ENCODE measurements at places on chromosomes 4 and X.

DNA sequence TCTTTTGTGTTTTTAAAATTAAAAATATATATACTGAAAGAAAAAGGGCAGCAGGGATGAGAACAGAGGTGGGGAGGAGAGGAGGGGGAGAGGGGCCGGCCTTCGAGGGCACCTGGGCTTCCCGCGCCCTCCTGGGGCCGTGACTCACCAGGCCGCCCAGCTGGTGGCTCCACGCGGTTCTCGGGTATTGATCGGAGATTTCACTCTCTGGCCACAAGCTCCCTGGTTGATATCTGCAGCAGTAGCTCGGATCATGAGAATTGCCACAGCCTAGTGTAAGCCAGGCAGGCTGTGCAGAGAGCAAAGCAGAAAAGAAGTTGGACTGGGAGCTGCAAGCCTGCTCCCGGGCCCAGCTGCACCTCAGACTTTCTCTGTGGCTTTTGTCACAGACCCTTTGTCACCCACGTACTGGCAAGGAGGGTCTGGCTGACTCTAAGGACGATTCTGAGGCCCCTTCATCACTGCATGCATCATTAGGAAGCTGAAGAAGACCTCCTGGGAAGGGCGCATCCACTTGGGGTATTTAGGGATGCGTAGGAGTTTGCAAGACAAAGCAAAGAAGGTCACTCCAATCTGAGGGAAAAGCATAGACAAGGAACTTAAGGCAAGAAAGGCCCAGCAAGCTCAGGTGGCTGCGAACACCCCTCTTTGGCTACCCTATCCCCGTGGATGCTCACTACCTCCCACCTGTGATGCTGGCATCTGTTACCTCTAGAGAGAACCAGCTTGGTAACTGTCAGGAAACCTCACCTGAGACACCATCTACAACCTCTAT, 71.7 kb downstream of the CPZ start:
- DNase-seq = no peak

GRCh38 chr4:53234111-53234510, 131.8 kb downstream of the SCFD2 start:
- DNase-seq = no peak

DNA sequence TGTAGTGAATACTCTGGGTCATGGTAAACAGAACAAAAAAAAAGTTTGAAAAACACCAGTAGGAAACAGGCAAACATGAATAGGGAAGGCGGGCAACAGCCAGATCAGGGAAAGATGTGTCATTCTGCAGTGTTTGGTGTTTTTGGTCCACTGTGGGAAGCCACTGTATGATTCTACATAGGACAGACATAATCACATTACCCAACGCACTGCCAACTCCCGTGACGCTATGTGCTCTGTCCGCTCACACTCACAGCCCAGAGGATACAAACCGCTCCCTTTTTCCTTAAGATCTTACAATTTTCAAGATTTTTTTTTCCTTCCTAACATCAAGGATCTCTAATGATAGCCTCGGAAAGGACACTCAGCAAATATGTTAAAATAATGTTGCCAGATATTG, 59.3 kb downstream of the HADH start:
- DNase-seq = no peak

- no peak for DNase-seq
Measured at GRCh38 chr4:125266901-125267604, 47.7 kb upstream of the FAT4 start.

DNA sequence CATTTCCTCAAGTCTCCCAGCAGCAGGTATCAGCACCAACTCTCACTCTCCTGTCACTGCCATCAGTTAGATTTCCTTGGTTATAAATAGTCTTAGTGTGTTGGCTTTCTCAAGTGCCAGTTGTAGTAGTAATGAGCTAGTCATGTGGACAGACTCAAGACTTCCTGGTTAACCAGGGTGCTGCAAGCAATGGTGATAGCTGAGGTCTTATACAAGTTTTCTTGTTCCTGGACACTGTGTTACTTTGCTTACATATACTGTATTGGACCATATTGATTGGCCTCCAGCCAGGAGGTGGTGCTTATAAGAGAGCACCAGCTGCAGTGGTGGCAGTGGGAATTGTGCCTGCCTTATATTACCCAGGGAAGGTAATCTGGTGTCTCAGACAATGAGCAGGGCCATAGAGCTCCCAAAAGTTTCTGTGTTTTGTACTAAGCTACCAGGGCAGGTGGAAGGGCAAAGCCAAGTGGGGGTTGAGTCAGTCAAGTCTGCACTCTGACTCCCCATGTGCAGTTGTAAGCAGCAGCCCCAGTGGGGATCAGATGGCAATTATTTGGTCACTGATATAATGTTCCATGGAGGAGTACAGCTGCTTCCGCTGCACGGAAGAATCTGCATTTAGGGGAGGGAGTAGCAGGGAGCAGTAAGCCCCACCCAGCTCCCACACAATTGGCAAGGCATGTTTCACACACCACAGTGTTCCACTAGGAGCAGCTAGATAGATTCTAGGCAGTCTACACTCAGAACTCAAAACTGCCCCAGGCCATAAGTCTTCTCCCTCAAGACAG, 24.1 kb upstream of the ZDHHC15 start:
- DNase-seq = no peak

DNA sequence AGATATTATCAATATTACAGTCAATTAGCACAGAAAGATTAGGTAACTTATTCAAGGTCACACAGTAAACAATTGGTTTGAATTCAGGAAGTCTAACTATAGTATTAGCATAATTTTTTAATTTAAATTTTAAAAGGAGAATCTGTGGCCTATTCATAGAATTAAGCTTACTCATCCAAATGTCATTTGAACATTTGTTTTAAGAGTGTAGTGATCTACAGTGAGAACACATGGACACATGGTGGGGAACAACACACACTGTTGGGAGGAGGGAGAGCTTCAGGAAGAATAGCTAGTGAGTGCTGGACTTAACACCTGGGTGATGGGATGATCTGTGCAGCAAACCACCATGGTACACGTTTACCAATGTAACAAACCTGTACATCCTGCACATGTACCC, 48.3 kb downstream of the MEPE start:
- no peak for DNase-seq

DNA sequence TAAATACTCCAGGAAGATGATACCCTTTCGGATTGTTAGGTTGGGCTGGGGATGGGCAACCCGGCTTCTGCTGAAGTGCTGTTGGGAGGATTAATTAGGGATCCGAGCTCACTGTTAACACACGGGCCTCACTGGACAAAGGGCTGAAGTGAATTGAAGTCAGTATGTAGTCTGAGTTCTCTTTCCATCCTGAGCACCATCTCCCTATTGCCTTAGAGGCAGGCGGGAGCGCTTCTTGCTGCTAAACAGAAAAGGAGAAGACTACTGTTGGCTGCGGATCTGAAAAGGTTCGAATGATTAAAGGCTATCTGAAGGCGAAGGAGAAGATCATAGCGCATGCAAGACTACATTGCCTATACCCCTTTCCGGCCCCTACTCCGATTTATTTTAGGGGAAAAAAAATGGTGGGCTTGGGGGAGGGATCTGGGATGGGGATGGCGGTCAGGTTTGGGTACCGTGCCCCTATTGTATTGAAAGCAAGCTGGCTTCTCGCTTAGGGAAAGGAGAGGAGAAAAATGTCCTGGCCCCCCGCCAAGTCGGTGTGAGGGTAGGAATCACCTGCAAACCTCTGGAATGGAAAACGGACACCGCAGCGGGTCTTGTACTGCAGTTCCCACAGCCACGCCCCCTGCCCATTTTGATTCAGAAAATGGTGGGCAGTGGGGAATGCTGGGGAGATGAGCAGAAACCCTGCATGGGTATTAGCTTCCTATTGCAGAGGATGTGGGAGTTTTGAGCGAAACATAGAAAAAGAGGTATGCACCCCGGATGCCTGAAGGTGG, 22.3 kb downstream of the MORF4L2 start:
- DNase-seq = no peak

- DNase-seq = no peak
Measured at GRCh38 chrX:71367396-71367795, 1.2 kb downstream of the TAF1 start.

- no peak for DNase-seq
Measured at GRCh38 chr4:107823870-107824349, 822 bp upstream of the SGMS2 start.

GRCh38 chr4:139450586-139450985, 3.3 kb upstream of the RAB33B start:
- no peak for DNase-seq

DNA sequence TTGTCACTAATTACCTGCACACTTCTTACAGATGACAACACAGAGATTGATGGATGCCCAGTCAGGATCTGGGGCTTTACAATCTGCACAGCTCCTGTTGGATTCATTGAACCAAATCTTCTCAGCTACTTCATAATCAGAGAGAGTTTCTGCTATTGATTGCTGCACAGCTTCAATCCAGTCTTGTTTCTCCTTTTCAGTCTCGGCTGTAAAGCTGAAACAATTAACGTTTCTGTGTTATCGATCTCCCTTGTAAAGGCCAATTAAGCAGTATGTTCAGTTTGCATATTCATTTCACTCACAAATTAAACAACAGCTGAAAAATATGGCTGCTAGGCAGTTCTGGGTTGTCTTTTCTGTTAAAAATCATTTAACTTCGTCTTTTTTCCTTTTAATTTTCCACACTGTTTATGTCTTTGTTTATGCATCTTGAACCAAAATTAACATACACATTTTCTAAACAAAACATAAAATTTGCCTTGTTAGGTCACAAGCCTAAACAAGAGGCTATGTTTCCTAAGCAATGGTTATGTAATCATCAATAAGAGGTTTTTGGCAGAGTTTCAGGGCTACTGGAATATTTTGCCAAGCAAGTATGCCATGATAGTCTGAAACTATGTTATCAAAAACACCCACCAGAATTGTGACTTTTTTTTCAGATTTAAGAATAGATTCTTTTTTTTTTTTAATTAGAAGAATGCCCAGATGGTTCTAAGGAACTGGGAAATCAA, 79.2 kb downstream of the ARAP2 start:
- DNase-seq = no peak

DNA sequence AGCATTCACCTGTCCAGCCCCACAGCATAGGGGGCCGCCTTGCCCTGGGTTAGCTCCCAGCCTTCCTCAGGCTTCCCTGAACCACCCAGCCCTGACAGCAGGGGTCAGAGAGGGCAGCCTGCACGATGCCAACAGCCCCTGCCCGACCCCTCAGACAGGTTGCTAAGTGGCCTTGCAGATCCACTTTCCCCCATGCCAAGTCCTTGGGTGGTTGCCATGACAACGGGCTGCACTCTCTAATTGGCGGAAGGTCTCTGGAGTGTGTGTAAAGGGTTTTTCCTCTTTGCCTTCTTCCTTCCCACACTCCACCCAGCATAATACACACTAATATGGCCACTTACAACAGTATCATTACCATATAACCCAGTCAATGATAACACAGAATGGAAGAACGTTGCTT, 99.6 kb upstream of the AFAP1 start:
- no peak for DNase-seq

DNA sequence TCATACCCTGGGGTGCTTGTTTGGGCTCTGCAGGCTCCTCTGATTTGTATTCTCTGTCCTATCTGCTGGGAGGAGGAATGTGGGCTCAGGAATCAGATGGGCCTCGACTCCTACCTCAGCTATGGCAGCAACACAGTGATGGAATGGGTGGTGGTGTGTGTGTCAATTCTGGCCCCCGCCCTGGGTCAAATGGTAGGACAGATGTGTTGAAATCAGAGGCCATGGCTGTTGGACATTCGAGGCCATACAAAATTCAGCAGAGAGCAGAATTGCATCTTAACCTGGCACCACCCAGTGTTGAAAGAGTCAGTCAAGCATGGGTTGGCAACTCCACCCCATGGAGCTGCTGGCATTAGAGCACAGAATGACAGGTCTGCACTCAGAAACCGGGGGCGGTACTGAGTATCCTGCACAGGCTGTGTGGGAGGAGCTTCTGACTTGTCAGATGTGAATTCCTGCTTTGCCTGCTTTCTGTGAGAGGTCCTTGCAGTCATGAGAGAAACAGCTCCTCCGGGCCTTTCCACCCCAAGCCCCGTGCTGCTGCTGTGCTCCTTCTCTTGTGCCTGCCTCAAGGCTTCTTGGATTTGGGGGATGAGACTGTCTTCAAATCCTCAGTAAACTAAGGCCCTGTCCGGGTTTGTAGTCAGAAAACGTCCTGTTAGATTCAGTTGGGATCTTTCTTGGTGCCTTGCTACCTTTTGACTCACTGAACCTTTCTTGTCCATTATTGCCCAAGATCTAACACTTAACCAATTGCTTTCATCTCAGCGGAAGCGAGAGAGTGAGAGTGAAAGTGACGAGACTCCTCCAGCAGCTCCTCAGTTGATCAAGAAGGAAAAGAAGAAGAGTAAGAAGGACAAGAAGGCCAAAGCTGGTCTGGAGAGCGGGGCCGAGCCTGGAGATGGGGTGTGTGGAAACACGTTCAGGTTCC, 13.0 kb downstream of the DKC1 start:
- no peak for DNase-seq

DNA sequence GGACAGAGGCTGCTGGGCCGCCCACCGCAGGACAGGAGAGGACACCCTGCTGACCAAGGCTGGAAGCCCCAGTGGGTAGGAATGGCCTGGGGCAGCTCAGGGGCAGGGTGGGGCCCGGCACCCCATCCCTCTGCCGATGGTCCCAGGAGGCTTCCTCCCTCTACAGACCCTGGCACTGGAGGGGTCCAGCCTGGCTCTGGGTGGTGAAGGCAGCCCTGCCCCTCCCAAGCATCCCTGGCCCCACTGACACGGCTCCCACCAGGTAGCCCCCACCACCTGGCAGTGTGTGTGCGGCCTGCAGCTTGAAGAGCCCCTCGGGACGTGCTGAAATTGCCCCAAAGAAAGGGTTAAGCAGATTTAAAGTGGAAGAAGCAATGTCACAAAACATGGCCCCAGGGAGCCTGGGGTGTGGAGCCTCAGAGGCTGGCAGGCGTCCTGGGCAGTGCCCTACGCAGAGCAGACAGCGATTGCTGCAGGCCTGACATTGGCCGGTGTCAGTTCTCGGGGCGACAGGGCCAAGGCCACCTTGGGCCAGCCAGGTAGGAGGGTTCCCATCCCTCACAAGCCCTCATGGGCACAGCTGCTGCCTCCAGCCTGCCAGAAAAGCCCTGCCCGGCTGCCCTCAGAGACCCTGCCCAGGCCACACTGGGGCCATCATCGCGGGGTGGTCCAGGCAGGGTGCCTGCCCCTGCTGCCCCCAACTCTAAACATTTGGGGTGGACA, 80.5 kb downstream of the FAM53A start:
- DNase-seq = no peak

GRCh38 chr4:25654031-25654970, 1.4 kb upstream of the SLC34A2 start:
- no peak for DNase-seq

- no peak for DNase-seq
Measured at GRCh38 chr4:3514806-3515501, 17.3 kb downstream of the LRPAP1 start.

DNA sequence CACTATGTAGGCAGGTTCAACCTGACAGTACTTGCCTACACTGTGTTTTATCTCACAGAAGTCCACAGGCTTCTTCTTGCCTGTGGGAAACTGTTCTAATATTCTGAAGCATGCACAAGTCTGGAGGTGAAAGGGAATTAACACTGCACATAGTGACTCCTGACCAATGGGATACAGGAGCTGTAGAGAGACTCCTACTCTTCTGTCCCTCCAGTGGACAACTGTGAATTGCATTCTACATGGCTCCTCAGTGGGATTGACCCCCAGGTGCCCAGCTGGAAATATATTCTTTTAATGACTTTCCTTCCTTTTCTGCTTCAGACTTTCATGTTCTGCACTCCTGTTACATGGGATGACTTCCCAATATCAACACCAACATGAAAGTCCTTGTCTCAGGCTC, 8.2 kb upstream of the YIPF6 start:
- DNase-seq = peak; percentile 67

Data from HEK293T (cell line).